ENCODE measurements at places on chromosomes 4 and X.

DNA sequence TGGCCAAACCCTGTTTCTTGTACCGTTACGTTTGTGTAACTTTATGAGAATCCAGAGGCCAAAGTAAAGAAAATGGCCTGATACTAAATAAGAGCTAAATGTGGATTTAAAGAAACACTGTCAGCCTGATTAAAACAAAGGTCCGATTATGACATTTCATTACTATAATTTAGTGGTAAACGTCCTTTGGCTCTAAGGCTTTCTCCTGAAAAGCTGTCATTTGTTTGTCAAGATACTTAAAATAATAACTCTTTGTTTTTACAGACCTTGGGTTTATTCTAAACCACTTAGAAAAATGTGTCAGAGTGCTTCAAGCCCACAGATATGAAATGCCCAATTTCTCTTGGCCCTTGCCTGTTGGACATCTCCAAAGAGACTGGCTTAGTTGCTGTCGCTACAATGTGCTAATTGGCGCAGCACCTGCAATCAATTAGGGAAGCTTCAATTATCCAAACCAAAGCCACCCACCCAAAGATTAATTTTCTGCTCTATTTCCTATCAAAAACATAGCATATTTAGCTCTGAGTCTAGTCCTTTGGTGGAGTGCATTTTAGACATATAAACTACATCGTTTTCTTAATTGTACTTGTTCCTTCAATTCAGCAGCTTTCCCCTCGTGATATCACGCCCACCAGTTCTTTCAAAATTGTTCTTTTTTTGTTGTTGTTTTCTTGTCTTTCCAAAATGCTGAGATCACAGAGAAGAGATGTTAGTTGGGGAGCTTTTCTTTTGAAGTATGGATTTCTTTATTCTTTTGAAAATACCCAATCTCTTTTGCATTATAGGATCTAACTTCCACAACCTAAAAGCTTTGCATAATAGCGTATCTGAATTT is 13.6 kb downstream of the SMIM20 start:
- DNase-seq, result peak; percentile 30

GRCh38 chr4:141179474-141180373 is 41.0 kb upstream of the ZNF330 start:
- no peak for DNase-seq

DNA sequence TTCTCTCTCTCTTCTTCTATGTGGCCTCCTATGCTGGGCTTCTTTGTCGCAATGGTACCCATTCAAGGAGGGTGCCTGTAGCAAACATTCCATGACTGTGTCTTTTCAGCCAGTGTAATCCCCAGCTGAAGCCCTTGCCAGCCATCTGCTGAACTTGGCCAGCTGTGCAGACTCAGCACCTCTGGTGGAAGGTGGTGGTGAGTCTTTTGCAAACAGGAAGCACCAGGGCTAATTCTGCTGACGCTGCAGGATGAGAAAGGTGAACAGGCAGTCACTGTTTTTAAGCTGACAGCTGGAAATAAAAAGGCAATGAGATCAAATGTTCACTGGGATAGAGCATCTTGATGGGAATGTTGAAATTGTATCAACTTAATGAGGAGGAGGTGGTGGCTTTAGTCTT is 298.7 kb upstream of the CLNK start:
- no peak for DNase-seq

- no peak for DNase-seq
Measured at GRCh38 chr4:33649015-33649414, 2595.3 kb downstream of the ARAP2 start.

- DNase-seq, result no peak
Measured at GRCh38 chrX:148995661-148996060, 495.2 kb downstream of the AFF2 start.

- no peak for DNase-seq
Measured at GRCh38 chrX:134548257-134549201, 88.6 kb downstream of the HPRT1 start.
